CD8-positive, alpha-beta memory T cell (primary cell): ENCODE measurements at places on chromosomes 13 and 19.

- no peak for DNase-seq
Measured at GRCh38 chr13:23380534-23380933, 53.0 kb downstream of the SACS start.

DNA sequence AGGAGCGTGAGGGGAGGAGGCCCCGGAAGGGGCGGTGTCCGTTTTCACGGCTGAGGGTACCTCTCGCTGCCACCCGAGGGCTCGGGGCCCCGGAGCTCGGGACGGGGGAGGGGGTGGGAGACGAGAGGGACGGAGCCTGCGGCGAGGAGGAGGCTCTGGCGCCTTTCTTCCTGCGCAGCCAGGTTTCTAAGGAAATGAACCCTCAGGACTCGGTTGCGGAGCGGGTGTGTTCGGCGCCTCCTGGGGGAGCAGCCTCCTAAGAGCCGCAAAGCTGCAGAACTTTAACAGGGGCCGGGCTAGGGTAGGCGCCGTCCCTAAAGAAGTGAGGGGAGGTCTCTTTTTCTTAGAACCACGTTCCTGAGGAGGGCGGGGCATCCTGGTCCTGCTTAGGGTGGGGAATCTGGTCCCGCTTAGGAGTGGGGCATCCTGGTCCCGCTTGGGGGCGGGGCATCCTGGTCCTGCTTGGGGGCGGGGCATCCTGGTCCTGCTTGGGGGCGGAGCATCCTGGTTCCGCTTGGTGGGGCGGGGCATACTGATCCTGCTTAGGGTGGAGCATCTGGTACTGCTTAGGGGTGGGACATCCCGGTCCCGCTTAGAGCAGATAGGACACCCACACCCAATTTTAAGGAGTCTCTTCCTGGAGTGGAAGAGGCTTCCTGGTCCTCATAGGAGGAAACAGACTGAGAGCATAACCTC, 6.2 kb downstream of the SYT5 start:
- DNase-seq = no peak

- no peak for DNase-seq
Measured at GRCh38 chr13:60138674-60139073, 25.1 kb downstream of the DIAPH3 start.

GRCh38 chr19:49779731-49780555, 13.1 kb downstream of the AP2A1 start:
- no peak for DNase-seq

GRCh38 chr13:109336730-109337129, 449.7 kb downstream of the IRS2 start:
- no peak for DNase-seq

DNA sequence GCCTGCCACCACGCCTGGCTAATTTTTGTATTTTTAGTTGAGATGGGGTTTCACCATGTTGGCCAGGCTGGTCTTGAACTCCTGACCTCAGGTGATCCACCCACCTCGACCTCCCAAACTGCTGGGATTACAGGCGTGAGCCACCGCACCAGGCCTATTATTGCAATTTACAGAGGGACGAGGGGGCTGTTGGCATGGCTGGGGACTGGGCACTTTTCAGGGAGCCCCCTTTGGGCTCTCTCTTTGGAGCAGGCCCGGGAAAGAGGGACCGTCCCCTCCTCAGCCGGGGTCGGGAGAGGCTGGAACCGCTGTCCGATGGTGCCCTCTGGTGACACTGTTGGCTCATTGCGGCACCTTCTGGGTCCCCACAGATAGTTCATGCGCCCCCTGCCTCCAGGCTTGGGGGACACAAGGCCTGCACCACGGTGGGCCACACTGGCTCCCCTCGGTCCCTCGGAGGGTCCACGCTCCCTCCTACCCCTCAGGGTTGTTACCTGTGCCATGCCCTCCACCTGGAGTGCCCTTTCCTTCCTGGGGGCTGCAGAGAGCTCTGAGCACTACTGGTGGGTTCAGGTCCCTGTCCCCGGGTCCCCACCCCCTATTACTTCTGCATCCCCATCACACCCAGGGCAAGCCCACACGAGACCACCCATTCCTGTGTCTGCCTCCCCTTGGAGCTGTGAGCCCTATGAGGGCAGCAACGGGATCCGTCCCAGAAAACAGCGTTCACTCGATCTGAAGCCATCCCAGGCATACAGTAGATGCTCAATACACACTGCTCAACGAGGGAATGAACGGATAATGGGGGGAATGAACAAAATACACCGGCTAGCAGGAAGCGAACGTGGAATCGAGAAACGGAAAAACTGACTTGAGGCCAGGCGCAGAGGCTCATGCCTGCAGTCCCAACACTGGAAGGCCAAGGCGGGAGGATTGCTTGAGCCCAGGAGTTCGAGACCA, 12.5 kb downstream of the FEM1A start:
- DNase-seq = peak; percentile 72

DNA sequence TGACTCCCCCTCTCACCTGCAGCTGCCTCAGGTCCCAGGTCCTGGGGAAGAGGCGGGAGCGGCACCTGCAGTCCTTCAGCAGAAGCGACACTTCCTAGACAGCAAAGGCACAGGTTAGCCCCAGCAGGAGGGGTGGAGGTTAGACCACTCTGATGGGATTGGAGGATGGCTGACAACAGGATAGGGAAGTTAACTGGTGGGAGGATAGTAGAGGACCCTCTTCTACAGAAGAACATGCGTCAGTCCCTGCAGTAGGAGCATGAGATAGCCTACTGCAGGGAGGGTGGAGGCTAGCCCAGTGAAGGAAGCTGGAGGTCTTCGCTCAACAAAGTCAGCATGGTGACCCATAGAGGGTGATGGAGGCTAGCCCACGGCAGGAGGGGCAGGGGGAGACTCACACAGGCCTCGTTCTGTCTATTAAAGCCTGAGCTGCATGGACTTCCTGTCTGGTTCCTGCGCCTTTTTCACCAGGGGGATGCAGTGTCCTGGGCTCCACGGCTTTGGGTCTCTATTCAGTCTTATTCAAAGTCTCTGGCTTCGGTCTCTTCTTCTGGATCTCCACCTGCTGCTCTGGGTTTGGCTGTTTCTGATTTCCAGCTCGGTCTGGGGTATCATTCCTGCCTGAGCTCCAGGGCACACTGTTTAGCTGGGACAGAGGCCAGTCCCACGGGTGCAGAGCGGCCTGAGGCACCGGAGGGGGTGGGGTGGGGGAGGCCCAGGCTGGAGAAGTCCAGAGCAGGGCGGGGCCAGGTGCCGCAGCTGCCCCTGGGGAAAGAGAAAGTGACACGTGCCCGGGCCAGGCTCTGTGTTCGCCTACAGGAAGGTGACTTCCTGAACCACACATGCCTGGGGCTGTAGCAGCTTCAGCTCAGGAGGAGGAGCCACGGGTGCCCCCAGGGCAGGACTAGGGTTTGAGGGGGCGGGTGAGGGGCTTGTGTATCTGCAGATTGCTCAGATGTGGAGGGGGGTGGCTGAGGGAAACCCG, 7.3 kb downstream of the IFNL3 start:
- peak; percentile 15 for DNase-seq

GRCh38 chr19:54739587-54740497, 1.5 kb downstream of the KIR2DL3 start:
- DNase-seq = no peak

DNA sequence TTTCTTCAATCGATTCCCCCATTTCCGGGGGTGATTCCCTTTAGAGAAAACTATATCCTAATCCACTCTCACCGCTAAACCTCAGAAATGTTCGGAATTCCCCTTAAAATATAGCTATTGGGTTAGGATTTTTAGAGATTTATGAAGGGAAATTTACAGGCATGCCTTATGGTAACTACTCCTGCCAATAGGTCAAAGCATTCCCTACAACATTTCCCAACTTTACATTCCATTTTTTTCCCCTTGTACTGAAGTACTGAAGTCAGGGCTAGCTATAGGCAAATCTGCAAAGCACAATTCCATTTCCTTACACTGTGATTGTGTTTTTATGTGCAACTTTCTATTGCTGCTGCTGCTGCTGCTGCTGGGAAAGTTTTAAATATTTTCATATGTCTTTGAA, 2.1 kb downstream of the EDNRB start:
- no peak for DNase-seq

DNA sequence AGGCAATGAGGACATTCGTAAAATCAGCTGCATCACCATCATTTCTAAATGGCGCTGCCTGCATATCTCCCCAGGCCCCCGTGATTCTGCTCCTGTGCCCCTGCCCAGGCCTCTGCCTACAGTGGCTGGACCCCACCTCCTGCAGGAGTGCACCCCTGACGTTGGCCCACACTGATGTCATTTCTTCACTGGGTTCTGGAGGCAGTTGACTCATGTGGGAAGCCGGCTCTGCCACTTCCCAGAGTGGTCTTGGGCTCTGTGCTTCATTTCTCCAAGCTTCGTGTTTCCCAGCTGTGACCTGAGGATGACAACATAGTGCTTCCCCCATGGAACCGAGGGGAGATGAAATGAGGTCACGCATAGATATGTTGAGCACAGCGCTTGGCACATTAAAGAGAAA, 19.9 kb downstream of the CCNE1 start:
- no peak for DNase-seq
